SW480 (cell line): ENCODE measurements at places on chromosomes 7 and 10.

DNA sequence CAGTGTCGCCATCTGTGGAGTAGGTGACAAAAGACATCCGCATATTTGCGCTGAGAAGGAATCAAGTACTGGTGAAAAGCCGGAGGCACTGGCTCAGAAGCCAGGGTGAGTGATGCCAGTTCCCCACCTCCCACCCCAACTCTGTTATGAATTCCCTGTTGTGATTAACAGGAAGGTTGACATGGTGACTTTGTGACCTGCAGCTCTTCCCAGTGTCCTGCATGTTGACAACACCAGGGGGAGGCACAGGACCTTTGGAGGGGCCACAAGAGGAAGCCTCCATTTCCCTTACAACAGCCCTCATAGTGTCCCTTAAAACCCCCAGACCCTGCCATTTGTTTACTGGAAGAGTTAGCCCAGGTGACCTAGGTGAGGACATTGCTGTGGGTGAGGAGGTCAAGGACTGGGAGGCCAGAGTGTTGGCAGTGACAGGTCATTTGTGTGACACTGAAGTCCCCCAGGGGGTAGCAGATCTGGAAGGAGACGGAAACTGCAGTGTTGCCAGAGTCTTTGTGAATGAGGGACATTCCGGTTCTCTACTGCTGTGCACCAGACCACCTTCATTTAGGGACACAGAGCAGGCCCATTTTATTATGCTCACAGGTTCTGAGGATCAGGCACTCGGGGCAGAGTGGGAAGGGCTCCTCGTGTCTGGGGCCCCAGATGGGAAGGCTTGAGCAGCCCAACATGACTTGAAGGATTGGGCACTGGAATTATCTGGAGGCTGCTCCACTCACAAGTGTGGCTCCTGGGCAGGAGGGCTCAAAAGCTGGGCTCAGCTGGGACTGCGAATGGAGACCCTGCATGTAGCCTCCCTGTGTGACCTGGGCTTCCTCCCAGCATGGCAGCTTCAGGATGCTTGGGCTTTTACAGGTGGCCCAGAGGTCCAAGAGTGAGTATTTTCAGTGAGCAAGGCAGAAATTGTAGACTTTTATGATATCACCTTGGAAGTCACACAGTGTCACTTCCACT lies 13.0 kb upstream of the ANTXRL start:
- no peak for DNase-seq

DNA sequence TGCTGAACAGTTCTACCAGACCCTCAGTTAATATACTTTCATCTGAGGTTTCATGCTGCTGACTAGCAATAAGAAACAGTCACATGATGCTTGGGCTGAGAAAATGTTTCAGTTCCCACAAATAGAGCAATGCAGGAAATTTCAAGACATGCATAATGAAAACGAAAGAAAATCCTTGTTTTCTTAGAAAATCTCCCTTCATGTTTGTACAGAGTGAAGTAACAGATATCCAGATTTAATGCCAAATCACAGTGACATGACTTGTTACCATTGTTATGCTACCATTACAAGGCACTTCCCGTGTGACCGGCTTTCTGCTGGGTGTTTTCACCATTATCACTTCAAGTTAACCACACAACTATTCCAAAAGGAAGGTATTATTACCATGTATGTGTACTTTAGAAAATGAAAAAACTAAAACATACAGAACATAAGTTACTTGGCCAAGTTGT lies 121.7 kb downstream of the DOCK4 start:
- DNase-seq: no peak

- no peak for DNase-seq
Observed at GRCh38 chr10:46550795-46551700, 5.4 kb downstream of the GPRIN2 start.

GRCh38 chr10:104435822-104436221 lies 82.2 kb downstream of the CFAP58 start:
- no peak for DNase-seq

DNA sequence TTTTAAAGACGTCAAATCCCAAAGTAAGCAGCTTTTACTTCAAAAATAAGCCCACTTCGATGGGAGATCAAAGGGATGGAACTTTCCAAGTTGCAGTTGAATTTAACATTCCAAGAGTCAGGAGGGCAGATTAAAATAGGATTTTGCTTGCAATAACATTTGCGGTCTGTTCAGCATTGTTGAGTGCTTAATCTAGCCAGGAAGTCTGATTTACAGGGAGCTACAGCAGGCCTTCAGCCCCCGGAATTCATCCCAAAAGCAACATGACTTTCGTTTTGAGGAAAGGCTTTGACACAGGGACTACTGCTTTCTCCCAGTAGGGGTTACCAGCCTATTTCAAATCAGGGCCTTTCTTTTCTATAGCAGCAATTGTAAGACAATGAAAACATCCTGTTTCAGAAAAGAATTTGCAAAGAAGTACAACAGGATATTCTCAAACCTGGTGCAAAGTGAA lies 279.6 kb upstream of the PITRM1 start:
- no peak for DNase-seq
